Forelimb muscle (tissue), 1 donor: ENCODE measurements at places on chromosomes 3 and 15. TPM values are rescaled to one million over a fixed set of nuclear protein-coding genes. Genes with fewer than 3 reads are reported as not detected.

Gene CLDN16
- 0.13 TPM for polyA plus RNA-seq

Gene RLBP1
- 0.28 TPM for polyA plus RNA-seq

Gene HRG
- polyA plus RNA-seq: not detected

- DNase-seq: no peak
Observed at GRCh38 chr15:29522373-29523276, 253.0 kb upstream of the NSMCE3 start.

- no peak for DNase-seq
Observed at GRCh38 chr3:16369885-16370284, 104.9 kb downstream of the OXNAD1 start.

GRCh38 chr15:62323353-62323890 is 158.3 kb upstream of the C2CD4B start:
- no peak for DNase-seq

DNA sequence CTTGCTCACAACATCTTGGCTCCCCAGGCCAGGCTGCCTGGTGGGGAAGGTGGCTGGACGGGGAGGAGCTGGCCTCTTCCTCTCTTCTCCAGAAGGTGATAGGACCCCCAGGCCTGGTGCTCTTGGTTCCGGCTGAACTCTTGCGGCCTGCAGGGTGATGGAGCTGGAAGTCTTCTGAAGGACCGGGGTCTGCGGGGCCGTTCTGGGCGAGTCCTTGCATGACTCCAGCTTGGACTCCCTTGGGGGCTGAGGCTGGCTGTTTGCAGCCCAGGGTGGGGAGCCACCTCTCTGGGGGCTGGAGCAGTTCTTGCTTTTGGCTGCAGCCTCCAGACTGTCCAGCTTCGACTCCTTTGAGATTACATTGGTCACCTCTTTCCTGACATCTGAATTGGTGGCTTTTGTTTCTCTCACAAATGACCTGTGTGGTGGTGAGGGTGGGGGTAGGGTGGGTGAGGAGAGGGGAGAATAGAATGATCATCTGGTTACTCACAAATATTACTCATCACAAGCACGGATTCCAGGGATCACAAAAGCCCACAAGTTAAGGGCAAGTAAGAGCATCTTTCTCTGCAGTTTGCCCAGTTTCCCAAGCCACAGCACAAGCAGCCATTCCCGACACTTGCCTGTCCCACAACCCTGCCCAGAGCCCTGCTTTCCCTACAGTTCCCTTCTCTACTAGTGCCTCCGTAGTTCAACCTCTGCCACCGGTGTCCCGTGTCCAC is 149.1 kb upstream of the HACD2 start:
- DNase-seq: no peak

GRCh38 chr3:43217633-43218032 is 68.7 kb upstream of the SNRK start:
- no peak for DNase-seq

DNA sequence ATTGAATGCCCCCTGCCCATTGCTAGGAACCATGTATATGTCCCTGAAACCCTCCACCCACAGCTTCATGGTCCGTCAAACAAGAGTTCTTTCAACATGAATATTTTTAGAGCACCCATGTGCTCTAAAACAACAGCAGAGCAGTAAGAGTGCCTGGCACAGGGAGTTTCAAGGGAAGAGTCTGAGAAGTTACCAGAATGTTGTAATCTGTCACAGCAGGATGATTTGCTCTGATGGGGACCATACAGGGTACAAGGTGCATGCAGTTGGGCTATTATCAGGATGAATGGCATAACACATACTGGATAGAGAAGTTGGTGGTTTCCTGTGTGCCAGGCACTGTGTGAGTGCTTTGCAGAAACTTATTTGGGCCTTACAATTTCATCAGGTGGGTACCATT is 27.8 kb upstream of the FLNB start:
- no peak for DNase-seq

DNA sequence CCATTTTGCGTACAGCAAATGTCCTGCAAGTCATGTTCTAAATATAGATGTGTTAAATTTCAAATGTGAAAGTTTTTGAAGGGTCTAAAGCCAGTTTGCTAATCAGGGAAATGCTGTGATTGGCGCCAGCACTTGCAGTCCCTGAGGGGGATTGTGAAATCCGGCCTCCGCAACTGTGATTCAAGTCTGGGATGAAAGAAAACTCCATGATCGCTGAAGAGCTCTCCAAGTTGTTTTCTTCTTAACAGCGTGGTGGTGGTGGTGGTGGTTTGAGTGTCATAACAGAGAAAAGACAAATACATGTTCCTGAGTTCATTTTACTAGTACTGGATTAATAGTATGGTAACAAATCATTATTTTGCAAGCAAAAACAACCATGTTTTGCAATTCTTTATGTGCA is 51.8 kb downstream of the MITF start:
- no peak for DNase-seq

GRCh38 chr3:103787164-103787871 is 1352.5 kb downstream of the ZPLD1 start:
- DNase-seq: no peak

- no peak for DNase-seq
Observed at GRCh38 chr15:42387603-42388002, 28.3 kb downstream of the CAPN3 start.

GRCh38 chr3:193014902-193015301 is 97.2 kb upstream of the MB21D2 start:
- DNase-seq: no peak

DNA sequence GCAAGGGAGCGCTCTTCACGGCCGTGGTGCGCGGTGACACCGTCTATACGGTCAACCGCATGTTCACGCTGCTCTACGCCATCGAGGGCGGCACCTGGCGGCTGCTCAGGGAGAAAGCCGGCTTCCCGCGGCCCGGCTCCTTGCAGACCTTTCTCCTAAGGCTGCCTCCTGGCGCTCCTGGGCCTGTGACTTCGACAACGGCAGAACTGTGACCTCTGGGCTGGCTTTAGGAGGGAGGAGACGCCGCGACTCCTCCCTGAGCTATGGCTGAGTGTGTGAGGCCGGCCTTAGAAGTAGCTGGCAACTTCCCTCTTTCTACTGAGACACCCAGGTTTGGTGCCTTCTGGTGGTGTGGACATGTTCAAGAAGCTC is 1.4 kb downstream of the KBTBD13 start:
- DNase-seq: no peak
